ENCODE measurements at places on chromosomes 4 and X.
A peak's percentile ranks its signal among the peaks of the same experiment; 100 is the strongest.

GRCh38 chr4:48035952-48036351 is 19.4 kb downstream of the NIPAL1 start:
- DNase-seq: no peak

GRCh38 chrX:129233786-129234185 is 289.5 kb downstream of the SMARCA1 start:
- DNase-seq: no peak

GRCh38 chr4:78058591-78059523 is 1.7 kb downstream of the FRAS1 start:
- no peak for DNase-seq

- no peak for DNase-seq
Measured at GRCh38 chrX:30875957-30876356, 13.1 kb downstream of the TAB3 start.

GRCh38 chr4:63214076-63214475 is 1195.2 kb downstream of the TECRL start:
- no peak for DNase-seq

DNA sequence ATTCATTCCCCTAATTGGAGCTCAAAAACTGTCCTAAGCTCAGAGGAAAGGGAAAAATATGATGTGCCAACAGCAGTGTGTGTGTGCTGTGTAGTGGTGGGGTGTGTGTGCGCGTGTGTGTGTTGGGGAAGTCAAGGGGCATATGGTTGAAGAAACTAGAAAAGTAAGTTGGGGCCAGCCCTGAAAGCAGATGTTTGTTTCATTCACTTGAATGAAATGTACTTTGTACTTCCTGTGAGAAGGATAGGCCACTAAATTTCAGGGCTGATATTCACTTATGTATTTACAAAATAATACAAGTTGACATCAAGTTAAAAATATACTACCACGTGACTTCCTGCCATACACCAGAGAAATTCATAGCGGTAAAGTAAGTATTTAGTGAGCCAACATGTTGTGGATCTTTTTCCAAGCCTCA is 151.3 kb upstream of the JADE1 start:
- DNase-seq: no peak

DNA sequence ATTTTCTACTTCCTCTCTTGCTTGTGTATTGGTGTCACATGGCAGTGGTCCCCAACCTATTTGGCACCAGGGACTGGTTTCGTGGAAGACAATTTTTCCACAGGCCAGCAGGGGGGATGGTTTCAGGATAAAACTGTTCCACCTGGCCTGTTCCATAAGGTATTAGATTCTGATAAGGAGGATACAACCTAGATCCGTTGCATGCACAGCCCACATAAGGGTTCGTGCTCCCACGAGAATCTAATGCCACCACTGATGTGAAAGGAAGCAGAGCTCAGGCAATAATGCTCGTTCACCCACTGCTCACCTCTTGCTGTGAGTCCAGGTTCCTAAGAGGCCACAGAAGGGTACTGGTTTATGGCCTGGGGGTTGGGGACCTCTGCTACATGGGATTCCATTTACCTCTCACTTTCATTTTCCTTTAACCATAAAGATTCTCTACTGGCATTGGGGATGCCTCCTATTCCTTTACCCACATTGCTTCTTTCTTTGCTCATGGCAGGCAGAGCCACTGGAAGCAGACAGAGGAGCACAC is 38.1 kb downstream of the SEC31A start:
- no peak for DNase-seq

DNA sequence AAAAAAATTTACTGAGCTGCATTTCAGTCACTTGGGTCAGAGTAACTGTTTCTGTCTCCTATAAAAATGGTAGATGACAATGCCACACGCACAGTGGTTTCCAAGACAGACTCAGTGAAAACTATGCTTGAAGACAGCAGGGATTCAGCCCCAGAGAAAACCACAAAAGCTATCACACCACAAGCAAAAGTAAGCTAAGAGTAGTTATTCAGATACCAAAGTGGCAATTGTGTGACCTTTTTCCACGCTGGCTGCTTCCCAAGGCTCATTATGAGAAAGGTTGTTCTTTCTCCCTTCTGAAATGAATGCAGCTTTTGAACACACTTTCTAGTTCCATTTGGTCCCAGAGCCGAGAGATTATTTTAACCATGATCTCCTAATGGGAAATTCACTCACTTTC is 46.4 kb upstream of the GPM6B start:
- DNase-seq: peak; percentile 24

DNA sequence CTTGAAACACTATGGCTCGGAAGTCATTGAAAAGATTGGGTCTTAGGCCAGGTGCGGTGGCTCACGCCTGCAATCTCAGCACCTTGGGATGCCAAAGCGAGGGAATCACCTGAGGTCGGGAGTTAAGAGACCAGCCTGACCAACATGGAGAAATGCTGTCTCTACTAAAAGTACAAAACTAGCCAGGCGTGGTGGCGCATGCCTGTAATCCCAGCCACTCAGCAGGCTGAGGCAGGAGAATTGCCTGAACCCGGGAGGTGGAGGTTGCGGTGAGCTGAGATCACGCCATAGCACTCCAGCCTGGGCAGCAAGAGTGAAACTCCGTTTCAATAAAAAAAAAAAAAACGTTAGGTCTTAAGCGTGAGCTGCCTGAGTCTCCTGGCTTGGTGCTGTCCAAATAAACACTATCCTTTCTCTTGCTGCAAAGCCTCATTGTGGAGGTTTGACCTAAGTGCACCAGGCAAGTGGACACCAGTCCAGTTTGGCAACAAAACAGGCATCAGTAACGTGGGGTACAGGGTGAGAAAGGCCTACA is 185.9 kb downstream of the DHRSX start:
- no peak for DNase-seq

DNA sequence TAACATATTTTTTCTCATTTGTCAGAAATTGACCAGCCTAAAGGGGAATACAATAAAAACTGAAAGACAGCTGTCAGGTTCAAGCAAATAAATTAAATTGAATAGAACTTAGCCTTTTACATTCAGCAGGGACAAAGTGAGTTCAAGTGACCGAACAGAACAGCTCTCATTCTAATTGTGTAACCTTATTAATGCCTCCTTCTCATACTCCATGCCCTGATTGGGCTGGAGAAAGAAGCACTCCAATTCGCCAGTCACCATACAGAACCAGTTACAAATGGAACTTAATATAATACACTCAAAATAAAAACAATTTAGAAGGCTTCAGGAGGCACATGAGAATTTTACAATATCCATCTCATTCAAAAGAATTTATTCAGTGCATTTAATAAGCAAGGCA is 8.0 kb downstream of the PPP3CA start:
- DNase-seq: no peak

- DNase-seq: no peak
Measured at GRCh38 chr4:10743357-10743756, 58.8 kb upstream of the CLNK start.

GRCh38 chrX:118355225-118355920 is 9.5 kb downstream of the WDR44 start:
- no peak for DNase-seq

DNA sequence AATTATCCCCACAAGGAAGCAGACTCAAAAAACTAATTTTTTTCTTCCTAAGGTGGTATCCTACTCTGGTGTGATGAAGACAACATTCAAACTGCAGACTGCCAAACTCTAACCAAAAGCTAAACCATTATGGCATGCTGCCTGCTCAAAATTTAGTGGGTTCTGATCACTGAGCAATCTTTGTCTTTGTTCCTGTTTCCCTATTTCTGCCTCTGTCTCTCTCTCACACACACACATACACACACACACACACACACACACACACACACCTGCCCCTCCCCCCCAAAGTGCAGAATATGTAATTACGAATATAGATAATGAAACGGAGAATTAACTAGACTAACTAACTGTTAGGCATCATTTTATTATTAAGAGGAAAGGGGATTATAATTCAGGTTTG is 1278.6 kb downstream of the PCDH7 start:
- no peak for DNase-seq

DNA sequence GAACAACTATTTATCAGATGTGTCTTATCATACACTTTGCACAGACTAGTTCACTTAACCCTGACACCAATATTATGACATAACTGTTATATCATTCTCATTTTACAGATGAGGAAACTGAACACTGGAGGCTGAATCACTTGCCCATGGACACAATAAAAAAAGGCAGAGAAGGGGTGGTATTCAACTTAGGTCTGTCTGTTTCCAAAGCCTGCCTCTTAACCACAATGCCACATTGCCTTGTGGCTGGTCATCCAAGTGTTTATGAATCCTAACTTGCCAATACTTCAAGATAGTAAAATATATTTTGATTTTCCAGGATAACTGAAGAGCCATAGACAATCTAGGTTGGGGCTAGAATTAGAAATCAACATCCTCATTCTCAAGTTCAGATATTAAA is 327.8 kb downstream of the NR3C2 start:
- no peak for DNase-seq

DNA sequence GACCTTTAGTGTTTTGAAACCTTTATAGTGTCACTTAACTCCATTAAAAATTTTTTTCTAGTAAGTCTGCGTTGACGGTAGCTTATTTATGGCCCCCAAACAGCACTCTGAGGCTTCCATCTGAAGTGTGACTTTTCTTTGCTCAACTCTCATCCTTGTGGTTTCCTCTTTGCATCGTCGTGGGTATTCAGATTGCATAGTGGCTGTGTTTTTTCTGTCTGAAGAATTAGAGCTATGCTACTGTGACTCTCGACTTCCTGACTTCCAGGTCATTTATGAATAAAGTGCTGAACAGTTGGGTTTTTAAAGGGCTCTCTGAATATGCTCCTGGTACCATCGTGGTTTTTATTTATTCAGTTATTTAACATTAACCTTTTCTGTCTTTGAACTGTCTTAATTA is 44.9 kb downstream of the JADE1 start:
- no peak for DNase-seq

DNA sequence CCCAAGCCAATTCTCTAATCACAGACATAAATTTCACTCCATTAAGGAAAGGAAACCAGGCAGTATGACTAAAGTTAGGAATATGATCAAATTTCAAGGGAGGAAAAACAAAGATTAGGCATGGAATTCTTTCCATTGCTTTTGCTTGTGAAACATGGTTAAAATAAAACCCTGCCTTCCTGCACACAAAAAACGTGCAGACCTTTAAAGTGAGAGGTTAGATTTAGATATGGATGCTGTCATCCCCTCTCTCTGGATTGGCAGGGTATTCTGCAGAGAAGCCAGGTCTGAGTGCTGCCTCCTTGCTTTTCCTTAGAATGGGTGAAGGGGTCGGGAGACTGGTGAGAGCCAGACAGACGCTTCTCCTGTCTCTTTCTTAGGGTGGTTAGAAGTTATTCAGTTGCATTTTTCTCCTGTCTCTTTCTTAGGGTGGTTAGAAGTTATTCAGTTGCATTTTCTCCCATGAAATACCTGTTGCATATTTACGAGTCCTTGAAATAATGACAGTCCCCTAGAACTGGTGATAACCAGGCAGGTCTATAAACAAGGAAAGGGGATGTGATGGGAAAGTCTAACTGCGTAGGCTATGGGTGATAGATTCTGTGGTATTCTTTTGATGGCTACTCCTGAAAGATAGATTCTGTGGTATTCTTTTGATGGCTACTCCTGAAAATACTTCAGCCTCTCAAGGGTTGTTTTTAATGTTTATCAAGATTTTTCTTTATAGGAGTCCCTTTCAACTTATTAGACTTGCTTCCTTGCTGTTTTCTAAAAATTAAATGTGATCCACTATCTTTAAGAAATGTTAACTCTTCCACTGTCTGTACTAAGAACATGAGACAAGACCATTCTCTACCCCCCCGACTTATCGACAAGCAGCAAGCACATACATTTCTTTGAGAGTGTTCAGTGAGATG is 163.6 kb downstream of the SPRY1 start:
- no peak for DNase-seq

DNA sequence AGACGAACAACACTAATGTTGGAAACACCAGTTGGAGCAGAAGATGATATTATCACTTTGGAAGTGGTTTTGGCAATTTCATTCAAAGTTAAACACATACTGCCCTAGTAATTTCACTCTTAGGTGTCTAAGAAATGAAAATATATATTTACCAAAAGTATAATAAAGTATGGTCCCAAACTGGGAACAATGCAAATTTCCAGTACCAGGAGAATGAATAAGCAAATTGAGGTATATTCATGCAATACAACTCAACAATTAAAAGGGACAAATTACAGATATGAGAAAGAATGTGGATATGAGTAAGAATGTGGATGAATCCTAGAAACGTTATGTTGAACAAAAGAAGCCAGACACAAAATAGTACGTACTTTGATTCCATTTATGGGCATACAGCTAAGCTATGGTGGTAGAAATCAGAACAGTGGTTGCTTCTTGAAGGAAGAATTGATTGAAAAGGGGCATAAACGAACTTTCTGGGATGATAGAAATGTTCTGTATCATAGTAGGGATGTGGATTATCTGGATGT is 10.0 kb downstream of the ELMOD2 start:
- DNase-seq: no peak

GRCh38 chr4:1222036-1222789 is 26.7 kb downstream of the CTBP1 start:
- no peak for DNase-seq

GRCh38 chr4:15753786-15754185 is 24.3 kb upstream of the CD38 start:
- DNase-seq: no peak

GRCh38 chr4:1113311-1114009 is at the start of gene RNF212:
Gene RNF212, minus strand, starts transcription at chr4:1113564. Its CDS starts 100 bp downstream, at chr4:1113464.
- no peak for DNase-seq

GRCh38 chr4:8114456-8115202 is 44.0 kb downstream of the ABLIM2 start:
- DNase-seq: no peak

DNA sequence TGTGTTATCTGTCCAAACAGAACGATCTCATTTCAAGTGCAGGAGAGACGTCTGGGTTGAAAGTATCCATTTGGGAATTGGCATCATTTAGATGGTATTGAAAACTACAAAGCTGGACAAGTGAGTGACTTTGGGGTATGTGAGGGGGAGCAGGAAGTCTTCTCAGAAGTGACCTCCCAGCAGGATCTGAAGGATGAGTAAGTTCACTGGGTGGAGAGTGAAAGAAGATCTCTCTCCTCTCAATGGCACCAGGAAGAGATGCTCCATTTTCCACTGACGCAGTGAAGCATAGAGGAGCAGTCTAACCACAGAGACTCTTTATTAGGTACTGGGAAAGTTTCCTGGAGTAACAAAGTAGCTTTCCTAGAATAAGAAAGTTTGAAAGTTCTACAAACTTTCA is 161.0 kb downstream of the CPE start:
- no peak for DNase-seq

DNA sequence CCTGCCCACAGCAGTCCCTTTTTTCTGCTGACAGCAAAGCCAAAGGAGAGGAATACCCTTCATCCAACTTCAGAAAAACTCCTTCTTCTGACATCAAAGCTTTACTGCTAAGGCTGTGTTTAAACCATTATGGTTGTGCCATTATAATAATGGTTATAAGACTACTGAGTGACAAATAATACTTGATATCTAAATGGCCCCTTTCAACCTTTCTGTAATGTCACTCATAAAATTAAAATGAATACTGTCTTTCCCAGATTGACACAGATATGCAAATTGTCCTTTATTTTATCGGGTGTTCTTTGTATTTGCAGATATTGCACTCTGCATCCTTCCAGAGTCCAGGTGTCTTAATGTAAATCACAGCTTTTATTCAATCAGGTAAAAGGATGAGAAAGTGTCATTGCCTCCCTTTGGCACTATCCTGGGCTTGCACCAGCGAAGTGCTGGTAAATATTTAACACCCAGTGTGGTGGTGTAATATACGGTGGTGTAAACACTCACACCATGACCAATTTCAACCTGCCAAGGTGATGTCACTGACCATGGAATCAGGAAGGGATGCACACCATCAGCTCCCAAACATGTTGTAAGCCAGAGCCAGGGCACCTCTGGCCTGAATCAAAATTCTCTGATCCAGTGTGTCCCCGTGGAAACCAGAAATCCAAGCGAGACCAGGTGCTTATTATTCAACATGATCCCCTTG is 139.4 kb upstream of the TENM3 start:
- DNase-seq: no peak
